ENCODE measurements at places on chromosomes 7 and 10. TPM values are rescaled to one million over a fixed set of nuclear protein-coding genes. Genes with fewer than 3 reads are reported as not detected.

- DNase-seq = no peak
These were observed 495.1 kb downstream of the AUTS2 start for GRCh38 chr7:70093205-70093904.

The FOXI2 gene
- not detected for total RNA-seq

The NUTM2A gene
- total RNA-seq = not detected

The CYP3A4 gene
- total RNA-seq = not detected

DNA sequence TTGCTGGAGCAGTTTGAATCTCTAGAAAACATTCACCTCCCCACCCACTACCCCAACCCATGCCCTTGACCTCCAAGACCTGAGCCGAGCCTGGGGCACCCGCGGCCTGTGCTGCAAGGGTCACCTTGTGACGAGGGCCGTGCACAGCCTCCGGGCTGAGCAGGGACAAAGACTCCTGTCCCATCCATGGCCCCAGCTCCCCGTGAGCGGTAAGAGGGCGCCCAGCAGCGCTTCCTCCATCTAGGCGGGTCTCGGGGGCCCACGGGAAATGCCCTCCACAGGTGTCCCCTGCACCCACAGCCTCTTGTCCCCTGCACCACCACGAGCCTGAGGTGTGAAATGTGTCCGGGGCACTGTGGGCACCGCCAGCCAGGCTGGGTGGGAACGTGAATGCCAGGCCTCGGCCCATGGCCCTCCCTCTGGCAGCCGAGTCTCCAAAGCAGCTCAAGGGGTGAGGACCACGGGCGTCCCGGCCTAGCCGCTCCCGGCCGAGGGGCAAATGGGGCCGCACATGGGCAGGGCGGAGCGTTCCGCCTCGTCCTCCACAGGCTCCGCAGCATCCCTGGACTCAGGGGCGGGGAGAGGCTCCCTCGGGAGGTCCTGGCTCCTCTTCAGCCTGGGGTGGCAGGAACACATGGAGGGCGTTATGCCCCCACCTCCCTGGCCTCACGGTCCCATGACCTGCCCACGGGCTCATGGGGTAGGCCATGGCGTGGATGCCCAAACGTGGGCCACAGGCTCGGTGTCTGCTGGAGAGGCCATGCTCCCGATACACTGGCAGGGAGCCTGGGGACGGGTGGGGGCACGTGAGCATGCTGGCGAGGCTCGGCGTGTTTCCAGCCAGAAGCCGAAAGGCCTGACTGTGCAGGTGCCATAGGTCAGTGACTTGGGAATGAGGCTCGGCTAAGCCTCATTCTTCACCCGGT lies 21.1 kb downstream of the DPYSL4 start:
- DNase-seq = no peak

The CEP55 gene
- total RNA-seq = 132 TPM

GRCh38 chr7:44537442-44537841 lies 3.7 kb downstream of the NPC1L1 start:
- no peak for DNase-seq

- DNase-seq = no peak
These were observed 40.9 kb downstream of the UBN2 start for GRCh38 chr7:139271718-139272628.

GRCh38 chr7:124322561-124322960 lies 289.7 kb upstream of the TMEM229A start:
- DNase-seq = no peak

The MBL2 gene
- total RNA-seq = not detected

DNA sequence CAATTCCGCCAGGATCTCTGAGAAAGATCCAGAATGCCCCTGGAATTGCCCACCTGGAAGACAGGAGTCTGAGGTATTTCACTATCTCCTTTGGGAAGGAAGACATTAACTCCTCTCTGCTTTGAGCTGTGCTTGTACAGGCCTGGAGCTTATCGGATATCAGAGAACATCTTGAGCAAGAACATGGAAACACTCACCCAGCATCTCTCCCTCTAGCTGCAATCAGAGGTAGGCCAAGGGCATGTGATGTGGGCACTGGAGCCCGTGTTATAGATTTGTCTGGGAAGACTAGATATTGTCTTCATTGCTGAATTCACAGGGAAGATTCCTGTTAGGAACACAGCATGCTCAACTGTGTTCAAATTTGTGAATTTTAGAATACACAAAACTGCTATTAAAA lies 233.9 kb downstream of the PHF14 start:
- no peak for DNase-seq

GRCh38 chr10:44313761-44314165 lies 71.1 kb downstream of the CXCL12 start:
- DNase-seq = no peak

The STRA8 gene
- total RNA-seq = not detected

GRCh38 chr7:70953331-70953741 lies 178.6 kb upstream of the GALNT17 start:
- no peak for DNase-seq

The ACTL6B gene
- not detected for total RNA-seq

DNA sequence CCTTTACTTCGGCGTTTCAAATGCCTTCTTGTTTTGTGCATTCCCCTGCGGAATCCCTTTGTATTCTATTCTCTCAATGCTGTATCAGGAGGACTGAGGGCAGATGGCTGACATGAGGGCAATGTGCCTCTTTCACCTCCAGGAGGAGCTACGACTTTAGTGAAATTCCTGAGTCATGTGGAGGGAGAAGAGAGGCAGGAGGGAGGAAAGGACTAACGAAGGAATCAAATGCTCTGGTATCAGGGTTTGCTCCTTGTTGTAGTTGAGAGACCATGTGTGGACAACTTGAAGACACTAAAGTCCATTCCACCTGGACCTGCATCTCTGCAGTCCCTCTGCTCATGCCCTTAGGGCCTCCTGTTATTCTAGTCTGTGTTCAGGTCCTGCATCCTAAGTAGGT lies 40.2 kb upstream of the PRSS58 start:
- peak; percentile 16 for DNase-seq

The FRG2B gene
- total RNA-seq = 0.39 TPM

The ZCWPW1 gene
- total RNA-seq = 0.20 TPM

The DLX6 gene
- 0.20 TPM for total RNA-seq

DNA sequence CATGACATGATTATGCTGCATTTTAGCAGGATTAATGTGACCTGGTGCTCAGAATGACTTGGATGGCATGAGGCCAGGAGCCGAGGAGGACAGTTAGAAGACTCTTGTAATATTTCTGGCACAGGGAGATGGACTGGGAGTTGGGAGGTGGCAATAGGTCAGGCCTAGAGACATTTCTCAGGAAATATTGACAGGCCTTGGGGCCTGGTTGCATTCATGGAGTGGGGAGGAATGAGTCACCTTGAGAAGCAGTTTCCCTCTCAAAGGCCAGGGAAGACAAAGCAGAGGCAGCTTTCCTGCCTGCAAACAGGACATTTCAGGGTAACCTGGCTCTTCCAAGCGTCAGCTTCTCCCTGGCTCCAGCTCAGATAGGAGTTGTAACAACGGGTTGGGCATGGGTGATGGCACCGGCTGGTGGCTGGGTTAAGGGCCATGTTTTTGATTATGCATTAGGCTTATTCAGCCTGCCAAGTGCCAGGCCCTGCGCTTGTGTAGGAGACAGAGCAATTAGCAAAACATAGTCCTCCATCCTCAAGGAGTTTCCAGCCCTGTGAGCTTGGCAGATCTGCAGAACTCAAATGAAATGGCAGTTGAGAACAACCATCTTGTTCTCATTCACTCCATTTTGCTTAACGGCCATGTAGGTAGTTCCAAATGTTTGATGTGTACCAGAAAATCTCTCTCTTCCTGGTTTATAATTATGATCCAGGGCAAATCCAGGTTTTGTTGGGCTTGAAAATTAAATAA lies 38.2 kb downstream of the HK1 start:
- DNase-seq = peak; percentile 79

- peak; percentile 25 for DNase-seq
These were observed 24.6 kb downstream of the HIPK2 start for GRCh38 chr7:139753081-139753692.

The PTPRZ1 gene
- 4.6 TPM for total RNA-seq

GRCh38 chr10:31808258-31809218 lies 120.1 kb downstream of the ARHGAP12 start:
- DNase-seq = peak; percentile 88
